ENCODE measurements at places on chromosomes 1 and 21. TPM values are rescaled to one million over a fixed set of nuclear protein-coding genes. Genes with fewer than 3 reads are reported as not detected.

- DNase-seq: no peak
Measured at GRCh38 chr1:41360074-41360785, 1.0 kb upstream of the FOXO6 start.

The SPRTN gene
- 9.3 TPM for total RNA-seq

GRCh38 chr21:34690793-34691175, 22.0 kb downstream of the CLIC6 start:
- no peak for DNase-seq

DNA sequence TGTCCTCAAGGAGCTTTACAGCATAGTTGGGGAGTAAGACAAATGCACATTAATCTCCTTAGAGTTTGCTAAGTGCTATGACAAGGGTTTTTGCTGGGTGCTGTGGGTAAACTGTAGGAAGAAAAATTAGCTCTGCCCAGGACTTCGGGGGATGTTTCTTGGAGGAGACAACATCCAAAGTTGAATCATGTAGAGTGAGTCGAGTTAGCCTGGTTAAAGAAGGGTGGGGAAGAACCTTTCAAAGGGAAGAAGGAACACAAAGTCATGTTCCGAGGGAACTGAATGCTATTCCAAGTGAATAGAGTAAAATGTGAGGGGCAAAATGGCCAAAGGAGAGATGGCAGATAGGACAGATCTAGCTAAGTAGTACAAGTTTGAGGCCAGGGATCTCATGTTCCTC, 17.1 kb downstream of the SPRTN start:
- no peak for DNase-seq

- DNase-seq: no peak
Measured at GRCh38 chr1:7422081-7422480, 349.0 kb upstream of the VAMP3 start.

GRCh38 chr1:3001471-3002348, 19.6 kb upstream of the ACTRT2 start:
- no peak for DNase-seq

The ATP1A4 gene
- total RNA-seq: 0.07 TPM

GRCh38 chr1:226902601-226903000, 32.2 kb downstream of the PSEN2 start:
- no peak for DNase-seq

- DNase-seq: no peak
Measured at GRCh38 chr1:89719502-89720306, 86.8 kb downstream of the LRRC8C start.

GRCh38 chr1:208309771-208310170, 65.6 kb upstream of the PLXNA2 start:
- no peak for DNase-seq

- no peak for DNase-seq
Measured at GRCh38 chr1:1373815-1374588, 1.0 kb downstream of the AURKAIP1 start.

- no peak for DNase-seq
Measured at GRCh38 chr21:31338908-31339368, 5.1 kb downstream of the TIAM1 start.

DNA sequence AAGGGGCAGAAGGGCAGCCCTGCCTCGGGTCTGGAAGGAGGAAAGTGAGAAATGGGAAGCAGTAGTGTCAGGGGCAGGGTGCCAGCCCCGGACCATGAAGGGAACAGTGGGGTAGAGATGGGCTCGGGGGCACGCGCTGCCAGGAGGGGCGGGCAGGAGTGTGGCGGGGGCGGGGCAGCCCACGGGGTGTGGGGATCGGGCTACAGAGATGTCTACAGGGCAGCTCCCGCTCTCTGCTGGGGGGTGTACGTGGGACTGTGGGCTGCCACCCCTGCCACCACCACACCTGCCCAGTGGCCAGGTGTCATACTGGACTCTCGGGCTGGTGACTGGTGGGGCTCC, 7.4 kb downstream of the ARHGEF16 start:
- DNase-seq: peak; percentile 5

All from psoas muscle (tissue), 8 donors.